Central memory CD4-positive, alpha-beta T cell (primary cell): ENCODE measurements at places on chromosomes 2 and 18.

- DNase-seq = no peak
Observed at GRCh38 chr2:186887107-186888090, 38.4 kb upstream of the ZSWIM2 start.

GRCh38 chr2:48940606-48941005 lies 185.1 kb upstream of the LHCGR start:
- DNase-seq = no peak

DNA sequence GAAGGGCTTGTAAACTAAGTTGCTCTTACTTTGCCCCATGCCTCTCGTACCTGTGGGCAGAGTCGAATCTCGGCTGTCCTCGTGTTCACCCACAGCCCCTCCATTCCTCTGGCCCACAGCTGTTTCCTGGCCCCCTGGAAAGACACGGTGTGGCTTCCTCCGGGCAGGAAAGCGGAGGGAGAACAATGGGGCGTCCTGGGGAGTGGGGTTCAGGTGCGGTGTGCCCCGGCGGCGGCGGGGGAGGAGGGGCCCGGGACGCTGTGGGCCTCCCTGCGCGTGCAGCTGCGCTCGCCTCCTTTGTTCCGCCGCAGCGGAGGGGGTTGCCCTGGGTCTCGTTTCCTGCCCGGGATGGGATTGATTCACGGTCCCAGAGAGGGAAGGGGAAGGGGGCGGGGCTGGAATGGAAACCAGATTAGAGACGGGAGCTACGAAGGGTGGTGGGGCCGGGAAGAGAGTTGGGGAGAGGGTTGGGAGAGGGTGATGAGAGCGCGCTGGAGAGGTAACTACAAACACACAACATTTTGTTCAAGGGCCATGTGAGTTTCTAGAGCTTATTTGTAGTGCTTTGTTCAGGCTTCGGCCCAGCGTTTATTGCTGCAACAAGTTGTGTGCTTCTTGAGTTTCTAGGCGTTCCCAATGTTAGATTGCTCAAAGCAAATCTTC lies 796 bp downstream of the MYO1B start:
- DNase-seq = peak; percentile 3

GRCh38 chr2:13584020-13584419 lies 867.3 kb downstream of the TRIB2 start:
- no peak for DNase-seq
